T follicular helper cell (primary cell): ENCODE measurements at places on chromosomes 3 and 15.

DNA sequence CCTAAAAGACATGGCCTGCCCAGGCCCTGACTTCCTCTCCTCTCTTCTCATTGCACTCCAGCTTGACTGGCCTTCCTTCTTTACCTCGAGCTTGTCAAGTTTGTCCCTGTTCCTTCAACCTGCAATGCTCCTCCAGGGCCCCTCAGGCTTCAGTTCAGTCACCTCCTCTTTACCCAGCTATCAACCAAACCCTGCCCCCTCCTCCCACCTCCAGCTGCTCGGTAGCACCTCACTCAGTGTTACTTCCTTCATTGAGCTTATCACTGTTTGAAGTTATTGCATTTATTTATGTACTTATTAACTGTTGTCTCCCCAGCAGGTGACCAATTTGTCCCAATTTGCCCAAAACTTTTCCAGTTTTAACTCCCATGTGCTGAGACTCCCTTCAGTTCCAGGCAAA, 95.8 kb upstream of the UBE2E1 start:
- no peak for DNase-seq

GRCh38 chr3:150703299-150703755, 393 bp downstream of the ERICH6 start:
- DNase-seq: peak; percentile 10

GRCh38 chr3:20752416-20752815, 566.4 kb upstream of the SGO1 start:
- DNase-seq: no peak

DNA sequence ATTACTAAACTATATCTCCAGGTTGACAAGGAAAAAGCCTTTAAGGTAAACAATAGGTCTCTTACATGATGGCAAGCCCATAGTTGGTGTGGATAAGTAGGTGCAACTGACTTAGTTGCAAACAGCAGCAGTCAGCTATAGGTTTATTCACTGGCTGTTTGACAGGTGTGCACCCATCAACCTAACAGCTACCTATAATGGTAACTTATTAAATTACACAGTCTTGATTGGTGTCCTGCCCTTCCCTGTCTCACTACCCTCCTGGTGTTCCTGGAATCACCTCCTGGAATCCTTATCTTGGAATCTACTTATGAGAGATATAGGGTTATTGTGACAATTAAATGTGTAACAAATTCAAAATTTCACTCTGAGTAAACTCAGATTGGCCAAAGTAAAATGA, 467.8 kb upstream of the UBE2E2 start:
- no peak for DNase-seq

DNA sequence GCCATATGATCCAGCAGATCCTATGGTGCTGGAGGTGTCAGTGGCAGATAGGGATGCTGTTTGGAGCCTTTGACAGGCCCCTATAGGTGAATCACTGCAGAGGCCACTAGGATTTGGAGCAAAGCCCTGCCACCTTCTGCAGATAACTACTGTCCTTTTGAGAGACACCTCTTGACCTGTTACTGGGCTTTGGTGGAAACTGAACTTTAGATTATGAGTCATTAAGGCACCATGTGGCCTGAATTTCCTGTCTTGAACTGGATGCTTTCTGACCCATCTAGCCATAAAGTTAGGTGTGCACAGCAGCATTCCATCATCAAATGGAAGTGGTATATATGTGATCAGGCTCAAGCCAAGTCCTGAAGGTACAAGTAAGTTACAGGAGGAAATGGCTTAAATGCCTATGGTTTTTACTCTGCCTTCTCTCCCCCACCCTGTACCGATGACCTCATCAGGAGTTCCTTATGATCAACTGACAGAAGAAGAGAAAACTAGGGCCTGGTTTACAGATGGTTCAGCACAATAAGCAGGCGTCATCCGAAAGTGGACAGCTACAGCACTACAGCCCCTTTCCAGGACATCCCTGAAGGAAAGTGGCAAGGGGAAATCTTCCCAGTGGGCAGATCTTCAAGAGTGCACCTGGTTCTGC, 565.6 kb upstream of the AGTR1 start:
- no peak for DNase-seq

GRCh38 chr3:32249184-32249782, 10.8 kb downstream of the CMTM8 start:
- no peak for DNase-seq

- DNase-seq: no peak
Measured at GRCh38 chr3:73315706-73316105, 254.2 kb downstream of the EBLN2 start.

DNA sequence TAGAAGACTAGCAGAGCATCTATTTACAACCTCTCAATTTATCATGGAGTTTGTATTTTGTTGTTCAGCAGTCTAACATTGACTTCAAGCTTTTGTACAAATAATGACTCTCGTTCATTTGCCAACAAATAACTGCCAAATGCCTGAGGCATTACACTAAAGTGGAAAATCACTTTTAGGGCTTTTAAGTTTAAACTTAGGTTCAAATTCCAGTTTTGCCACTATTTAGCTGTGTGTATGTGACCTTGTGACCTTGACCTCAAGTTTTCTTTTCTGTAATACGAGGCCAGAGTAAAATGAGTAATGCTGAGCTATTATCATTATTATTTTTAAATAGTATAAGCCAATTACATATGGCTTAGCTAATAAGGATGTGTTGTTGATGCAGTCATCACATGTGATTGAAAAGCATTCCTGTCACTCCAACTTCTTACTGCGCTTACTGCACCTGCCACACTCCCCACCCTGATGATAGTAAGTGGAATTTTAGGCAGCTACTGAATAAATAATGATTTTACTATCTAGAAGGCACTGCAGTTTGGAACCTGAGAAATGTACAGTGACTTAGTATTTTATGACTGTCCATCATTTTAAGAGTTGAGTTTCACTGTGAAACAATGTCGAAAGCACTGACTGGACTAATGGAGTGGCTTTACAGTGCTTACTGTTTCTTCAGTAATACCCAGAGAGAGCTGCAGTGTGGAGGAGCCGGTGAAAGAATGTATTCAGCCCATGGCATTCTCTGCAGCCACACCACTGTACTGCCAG, 16.3 kb downstream of the ARL8B start:
- DNase-seq: no peak

DNA sequence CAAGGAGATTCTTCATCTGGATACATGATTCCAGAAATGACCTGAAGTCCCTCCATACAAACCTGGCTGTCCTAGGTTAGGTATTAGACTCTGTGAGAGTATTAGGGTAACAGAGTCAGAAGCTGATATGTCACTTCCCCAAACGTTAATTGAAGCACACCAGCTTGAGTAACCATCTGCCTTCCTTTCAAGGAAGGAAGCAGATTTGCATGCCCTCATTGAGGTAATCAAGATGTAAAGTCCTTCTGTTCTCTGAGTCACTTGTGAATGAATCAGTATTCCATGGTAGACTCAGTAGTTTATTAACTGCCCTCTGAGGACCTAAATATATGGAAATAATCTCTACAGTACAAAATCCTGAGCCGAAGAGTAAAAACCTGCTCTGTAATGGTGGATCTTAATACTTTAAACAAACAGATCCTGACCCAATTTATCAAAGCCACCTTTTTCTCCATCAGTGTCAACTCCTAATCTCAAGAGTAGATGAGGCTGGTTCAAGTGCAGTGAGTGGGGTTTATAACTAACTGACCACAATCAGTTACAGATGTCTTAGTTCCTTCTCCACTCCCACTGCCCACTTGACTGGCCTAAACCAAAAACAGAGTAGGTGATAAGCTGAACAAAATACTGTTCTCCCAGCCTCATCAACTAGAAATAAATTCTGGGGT, 246.2 kb upstream of the CHRM5 start:
- DNase-seq: no peak

GRCh38 chr3:114067804-114068203, 11.3 kb downstream of the QTRT2 start:
- no peak for DNase-seq

DNA sequence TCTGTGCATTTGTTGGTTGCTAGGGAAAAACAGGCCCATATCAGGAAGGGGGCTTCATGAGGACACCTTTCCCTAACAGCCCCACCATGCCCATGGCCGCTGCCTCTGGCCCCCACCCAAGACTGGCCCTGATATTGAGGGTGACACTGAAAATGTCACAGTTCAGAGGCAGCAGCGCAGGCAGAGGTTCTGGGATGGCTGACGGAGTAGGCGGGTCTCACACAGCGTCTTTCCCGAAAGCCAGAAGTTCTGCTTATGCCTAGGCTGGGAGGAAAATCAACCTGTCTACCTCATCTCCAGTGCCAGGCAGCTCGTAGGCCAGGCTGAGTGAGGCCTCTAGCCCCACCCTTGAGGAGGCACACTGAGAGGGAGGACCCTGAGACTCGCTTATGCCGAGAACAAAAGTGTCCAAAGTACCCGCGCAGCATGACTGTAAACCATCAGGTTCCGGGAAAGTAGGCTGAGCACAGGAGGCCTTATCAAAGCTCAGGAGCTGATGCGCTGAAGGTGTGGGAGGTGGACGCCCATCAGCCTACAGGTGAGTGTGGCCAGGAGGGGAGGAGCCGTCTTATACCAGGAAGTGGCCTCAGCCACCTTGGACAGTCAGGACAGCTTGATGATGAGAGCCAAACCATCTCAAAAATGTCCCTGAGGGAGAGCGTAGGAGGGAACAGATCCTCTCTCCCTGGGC, 27.5 kb downstream of the GRAMD2A start:
- no peak for DNase-seq

DNA sequence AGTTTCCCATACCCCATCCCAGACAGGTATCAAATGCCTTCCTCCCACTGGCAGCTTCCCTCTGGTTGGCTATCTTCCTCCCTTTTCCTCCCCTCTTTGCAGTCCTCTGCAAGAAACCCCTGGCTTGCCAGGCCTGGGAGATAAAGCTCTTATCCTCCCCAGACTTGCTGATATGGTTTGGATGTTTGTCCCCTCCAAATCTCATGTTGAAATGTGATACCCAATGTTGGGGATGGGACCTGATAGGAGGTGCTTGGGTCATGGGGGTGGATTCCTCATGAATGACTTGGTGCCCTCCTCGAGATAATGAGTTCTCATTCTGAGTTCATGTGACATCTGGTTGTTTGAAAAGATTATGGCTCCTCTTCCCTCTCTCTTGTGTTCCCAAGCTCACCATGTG, 32.2 kb upstream of the SNRK start:
- DNase-seq: no peak

DNA sequence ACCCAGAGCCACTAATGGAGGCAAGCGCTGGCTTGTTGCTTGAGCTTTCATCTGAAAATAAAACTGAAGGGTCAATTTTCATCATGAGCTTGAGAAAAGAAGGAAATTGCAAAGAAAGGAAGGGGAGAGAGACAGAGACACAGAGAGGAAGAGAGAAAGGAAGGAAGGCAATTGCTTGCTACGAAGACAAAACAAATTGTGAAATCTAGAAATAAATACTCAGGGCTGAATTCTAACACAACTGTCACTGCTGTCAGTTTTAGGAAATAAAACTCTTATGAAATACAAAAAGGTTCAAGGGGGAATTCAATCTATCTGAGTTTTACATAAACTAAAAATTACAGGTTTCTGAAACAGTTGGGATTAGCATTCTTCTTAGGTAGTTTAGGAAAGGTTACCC, 36.7 kb downstream of the FOXP1 start:
- no peak for DNase-seq

- no peak for DNase-seq
Measured at GRCh38 chr3:25775936-25776335, 7.3 kb downstream of the NGLY1 start.

GRCh38 chr15:41494190-41494921, 682 bp downstream of the ITPKA start:
- DNase-seq: no peak

DNA sequence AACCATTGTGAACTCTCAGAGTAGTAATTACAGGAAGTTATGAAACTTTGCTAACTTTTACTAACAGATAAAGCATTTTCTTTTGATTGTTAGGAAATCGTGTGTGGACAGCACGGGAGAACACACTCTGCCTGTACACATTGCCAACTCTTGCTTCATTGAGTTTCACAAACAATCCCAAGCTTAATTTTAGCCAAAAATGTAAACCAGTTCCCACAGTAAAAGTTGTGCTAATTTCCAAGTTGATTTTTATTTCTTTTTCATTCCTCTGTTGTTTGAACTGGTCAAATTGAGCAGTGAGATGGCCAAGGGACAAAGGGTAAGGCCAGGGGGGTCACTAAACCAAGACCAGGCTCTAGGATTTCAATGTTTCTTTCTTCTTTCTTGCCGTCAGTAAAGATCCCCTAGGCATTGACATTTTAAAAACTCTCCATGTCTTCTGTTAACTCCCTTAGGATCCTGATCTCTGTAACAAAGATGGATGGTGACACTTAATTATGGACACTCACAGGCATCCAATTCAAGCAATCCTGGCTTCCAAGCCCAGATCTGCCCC, 414.9 kb downstream of the RBMS3 start:
- DNase-seq: no peak

GRCh38 chr3:181425074-181425473, 286.7 kb upstream of the SOX2 start:
- no peak for DNase-seq

DNA sequence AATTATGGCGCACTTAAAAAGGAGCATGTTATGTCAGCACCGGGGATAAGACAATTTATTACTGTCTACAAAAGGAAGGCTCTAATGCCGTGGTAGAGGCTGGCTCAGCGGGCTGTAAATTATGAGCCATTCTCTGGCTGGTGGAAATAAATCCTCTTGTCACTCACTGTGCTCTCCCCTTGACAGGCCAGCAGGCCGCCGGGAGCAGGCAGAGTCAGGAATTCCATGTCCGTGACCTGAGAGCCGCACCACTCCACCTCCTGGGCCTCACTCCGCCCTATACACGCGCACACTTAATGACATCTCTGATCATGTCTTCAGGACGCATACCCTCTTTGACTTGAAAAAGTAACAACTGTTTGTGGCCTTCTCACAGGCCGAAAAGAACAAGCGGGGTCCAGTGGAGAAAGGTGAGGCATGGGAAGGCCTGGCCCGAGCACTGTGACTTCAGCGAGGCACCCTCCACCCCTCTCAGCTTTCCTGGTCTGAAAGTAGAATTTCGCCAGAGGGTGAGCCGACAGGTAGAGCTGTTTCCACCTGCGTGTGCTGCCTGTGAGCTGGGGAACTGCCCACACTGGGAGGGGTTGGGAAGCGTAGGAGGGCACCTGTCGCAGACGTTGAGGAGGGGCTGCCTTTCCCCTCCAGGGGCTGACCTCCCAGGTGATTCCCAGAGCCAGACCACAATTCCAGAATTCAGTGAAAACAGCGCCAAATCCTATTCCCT, 13.2 kb upstream of the PCSK6 start:
- no peak for DNase-seq

GRCh38 chr3:69445024-69445423, 59.1 kb upstream of the FRMD4B start:
- no peak for DNase-seq
